ENCODE measurements at places on chromosomes 7 and 10.

GRCh38 chr7:129908181-129908580 is 44.6 kb downstream of the UBE2H start:
- no peak for DNase-seq

DNA sequence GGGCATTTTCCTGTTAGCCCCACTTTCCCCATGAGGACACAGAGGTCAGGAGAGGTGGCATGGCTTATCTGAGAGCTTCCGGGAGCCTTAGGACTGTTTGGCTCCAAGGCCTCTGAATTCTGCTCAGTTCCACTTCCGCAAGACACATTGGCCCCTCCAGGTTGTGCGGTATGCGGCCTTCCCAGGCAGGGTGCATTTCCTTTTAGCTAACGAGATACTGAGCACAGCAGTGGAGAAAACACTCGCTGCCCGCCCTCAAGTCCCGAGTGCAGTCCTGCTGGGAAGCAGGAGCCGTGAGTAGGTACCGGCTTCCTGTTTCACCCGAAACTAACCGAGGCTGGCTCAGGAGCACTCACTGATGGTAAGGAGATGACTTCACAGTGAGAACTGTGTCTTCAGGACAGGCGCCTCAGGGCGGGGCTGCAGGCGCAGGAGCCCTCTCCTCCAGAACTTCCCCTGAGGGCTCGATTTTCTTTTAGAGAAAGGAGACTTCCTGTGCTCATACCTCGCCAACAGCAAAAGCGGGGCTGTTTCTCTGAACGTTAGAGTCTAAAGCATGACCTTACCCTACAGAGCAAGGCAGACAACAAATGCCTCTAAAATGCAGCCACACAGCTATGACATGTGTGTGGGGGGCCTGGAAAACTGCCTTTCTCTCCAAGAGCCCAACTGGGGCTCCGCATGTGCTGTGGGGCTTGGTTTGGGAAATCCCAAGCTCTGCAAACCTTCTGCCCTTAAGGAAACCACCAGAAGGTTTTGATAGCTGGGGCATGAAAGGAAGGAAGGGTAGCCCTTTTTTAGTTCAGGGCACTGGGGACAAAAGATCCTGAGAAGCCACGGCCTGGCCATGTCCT is 25.9 kb downstream of the RGS10 start:
- no peak for DNase-seq

GRCh38 chr7:114293289-114294012 is 121.2 kb upstream of the FOXP2 start:
- DNase-seq, result no peak

- no peak for DNase-seq
Observed at GRCh38 chr7:24812305-24812945, 55.2 kb upstream of the GSDME start.

DNA sequence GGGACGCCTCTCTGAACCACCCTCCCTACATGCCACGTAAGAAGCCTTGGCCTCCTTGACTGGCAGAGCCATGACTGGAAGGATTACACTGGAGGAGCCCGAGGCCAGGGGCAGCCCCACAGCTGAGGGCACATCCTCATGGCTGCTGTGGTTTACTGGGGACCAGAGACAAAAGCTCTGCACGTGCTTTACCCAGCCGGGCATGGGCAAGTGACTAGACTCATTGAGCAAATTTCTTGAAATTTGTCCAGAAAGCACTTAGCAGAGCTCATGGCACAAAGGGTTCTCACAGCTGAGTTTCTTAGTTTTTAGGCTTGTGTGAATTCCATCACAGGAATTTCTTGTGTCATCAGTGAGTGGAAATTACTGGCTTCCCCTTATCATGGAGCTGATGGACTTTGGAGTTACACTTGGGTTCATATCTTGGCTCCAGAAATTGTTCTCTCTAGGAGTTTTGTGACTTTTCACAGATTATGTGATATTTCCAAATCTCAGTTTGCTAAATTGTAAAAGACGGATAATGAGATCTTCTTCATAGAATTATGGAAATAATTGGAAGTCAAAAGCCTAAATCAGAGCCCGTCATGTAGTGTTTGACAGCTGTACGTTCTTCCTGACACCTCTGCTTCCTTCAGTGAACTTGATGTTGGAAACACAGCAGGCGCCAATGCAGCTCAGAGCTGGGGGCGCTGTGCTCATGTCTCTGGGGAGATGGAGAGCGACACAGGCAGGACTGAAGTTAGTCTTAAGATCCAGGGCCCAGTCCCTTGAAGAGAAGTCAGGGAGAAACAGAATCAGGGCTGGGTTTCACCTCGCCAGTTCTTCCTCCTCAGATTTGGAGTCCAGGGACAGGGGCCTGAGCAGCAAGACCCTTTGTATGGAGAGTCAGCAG is 47.7 kb upstream of the MGAM2 start:
- no peak for DNase-seq

- DNase-seq, result no peak
Observed at GRCh38 chr10:11336722-11337162, 274.7 kb downstream of the USP6NL start.

DNA sequence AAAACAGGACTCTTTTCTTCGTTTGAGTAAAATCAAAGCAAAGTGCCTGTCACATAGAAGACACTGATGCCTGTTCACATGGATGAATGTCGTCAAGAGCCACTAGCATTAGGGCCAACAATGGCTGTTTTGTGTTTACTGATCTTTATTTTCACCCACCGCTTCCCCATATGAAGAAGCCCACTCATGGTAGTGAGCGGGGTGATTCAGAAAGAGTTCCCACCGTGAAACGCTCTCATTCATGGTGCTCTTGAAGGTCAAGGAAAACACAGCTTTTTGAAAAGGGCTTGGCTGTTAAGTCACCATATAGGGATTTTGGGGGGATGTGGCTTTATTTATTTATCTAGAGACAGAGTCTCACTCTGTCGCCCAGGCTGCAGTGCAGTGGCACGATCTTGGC is 12.5 kb downstream of the PROSER2 start:
- DNase-seq, result no peak

- no peak for DNase-seq
Observed at GRCh38 chr10:1399431-1400100, 337.8 kb downstream of the ADARB2 start.

DNA sequence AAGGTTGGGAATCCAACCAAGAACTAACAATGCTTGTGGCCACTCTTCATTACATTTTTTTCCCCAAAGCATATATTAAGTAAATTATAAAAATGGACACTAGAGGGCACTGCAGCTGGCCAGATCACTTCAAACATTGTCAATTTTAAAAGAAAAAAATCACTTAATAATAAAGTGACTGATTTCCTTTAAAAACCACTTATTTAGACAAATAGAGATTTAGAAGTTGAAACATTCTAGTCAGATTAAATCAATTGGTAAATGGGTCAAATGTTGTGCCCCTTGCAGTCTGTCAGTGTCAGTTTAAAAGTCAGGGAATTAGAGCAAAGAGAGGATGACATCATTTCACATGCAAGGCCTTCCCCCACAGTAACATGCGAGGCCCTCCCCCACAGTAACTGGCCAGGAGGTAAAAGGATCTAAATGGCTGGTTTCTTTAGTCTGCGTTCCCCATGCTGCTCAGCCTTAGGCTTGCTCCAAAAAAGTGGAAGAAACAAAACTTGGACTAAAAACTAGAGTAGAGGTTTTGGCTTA is 177.9 kb downstream of the SKAP2 start:
- DNase-seq, result no peak

GRCh38 chr10:118963933-118964332 is 65.6 kb upstream of the NANOS1 start:
- no peak for DNase-seq

- DNase-seq, result no peak
Observed at GRCh38 chr7:40526951-40527715, 392.3 kb downstream of the SUGCT start.

GRCh38 chr7:125599387-125599786 is 669.8 kb upstream of the POT1 start:
- no peak for DNase-seq

DNA sequence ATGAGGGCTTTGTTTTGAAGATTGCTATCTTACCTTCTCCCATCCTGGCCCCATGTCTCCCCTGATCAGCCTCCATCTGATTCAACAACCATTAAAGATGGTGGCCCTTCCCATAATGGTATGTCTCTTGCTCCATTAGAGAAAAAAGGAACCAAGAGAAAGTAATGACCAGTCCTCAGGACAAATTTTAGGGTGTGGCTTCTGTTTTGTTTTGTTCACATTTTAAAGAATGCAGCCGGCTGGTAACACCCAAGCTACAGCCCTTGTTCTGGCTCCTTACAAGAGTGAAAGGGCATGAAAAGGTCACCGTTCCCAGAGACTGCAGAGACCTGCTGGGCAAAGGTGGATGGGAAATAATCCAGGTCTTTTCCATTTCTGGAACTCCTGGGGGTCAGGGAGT is 287.9 kb upstream of the NEBL start:
- no peak for DNase-seq

DNA sequence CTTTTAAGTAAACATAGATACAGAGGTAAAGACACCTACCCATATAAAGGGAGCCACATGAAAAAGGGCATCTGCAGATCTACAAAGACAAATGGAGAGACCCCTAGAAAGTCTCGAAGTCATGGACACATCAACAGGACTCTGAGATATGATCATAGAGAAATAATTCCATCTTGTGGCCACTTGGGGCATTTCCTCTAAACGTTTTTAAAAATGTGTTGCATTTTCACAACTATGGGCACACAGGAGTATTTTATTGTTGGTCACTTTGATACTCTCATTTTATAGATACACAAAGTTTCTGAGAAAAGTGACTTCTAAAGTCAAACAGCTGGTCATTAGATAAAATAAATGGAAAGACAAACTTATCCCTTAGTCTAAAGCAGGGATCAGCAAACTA is 87.1 kb downstream of the CRTAC1 start:
- no peak for DNase-seq

GRCh38 chr7:105307163-105307672 is 81.5 kb downstream of the SRPK2 start:
- DNase-seq, result no peak

- no peak for DNase-seq
Observed at GRCh38 chr7:117165656-117166055, 157.2 kb downstream of the WNT2 start.

- DNase-seq, result no peak
Observed at GRCh38 chr10:116744163-116744753, 1.9 kb upstream of the HSPA12A start.

DNA sequence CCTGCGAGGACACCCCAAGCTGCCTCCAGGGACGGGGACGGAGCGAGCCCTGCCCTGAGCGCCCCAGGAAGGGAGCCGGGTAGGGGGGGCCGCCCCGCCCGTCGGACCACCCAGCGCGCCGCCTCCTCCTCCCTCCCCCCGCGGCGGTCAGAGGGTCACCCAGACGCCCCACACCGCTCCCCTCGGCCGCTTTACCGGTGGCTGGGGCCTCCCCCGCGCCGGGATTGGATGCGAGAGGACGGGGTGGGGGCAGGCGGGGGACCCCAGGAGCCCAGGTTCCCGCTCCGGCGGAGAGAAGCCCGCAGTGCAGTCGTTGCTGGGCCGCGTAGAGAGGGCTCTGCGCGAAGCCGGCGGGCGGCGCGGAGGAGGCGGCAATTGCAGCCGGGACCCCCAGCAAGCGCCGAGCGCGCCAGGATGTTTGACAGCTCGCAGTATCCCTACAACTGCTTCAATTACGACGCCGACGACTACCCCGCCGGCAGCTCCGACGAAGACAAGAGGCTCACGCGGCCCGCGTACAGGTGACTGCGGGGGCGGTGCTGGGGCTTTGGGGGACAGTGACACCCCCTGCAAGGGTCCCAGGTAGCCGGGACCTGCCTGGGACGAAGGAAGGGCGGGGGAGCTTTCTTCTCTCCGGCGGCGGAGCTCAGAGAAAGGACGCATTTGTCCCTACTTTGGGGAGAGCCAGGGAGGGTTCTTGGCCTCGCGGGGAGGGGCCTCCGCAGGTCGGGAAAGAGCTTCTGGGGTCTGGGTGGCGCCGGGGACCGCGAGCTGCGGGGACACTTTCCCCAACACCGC is at the start of gene FOXL3:
Gene FOXL3 (plus strand): TSS at position 415 of the 798 bp plus-strand sequence. CDS start 0 bp downstream, at position 415.
- no peak for DNase-seq

DNA sequence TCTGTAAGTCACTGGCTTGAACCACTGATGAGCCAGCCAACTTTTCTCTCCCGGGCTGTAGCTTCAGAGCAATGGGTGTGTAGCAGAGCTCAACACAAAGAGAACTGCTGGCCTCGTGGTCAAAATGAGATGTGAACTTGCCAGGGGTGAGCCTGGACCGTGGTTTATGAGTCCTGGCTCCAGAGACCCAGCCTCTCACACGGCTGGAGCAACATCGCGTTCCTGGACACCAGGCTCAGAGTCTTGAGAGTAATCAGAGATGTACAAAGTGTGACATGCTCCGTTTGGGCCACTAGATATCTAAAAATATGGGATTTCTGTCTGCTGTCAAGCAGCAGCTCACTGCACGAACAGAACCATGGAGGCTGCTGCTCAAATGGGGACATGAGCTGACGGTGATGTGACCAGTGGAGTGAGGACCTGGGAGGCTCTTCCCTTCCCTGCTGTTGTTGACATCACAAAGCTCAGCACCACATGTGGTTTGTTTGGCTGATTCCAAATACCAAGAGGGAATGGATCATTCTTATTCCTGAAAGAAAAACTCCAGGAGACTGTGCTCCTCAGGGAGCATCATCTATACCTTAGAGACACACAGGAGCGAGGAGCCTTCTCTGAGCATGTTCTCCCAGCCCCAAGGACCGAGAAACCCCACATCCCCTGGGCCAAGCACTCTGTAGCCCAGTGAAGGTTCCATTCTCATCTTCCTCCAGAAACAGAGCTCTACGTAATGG is 9.2 kb upstream of the SVIL start:
- no peak for DNase-seq

DNA sequence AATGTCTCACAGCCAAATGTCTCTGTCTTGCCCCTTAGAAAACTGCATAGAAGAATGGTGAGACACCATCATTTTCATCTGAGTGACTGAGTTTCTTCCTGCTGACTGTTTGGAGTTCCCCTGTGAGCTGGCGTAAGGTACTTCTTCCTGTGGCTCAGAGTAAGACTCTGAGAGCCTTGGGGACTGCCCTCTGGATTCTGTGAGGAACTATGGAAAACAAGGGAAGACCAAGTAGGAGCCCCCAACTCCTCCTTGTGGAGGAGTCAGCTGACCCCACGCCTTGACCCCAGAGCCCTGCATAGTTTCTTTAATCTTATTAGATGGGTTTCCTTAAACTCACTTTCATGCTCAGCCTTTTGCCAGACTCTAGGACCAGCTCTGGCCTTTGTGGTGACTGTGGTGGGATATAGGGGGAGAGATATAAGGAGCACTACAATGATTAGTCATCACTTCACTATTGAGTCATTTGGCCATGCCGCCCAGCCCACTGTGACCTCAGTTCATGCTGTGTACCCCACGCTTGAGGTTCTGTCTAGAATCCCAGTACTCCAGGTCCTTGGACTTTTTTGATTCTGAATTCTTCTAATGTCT is 51.8 kb upstream of the FAM133B start:
- DNase-seq, result no peak

- no peak for DNase-seq
Observed at GRCh38 chr10:60732198-60732806, 46.0 kb upstream of the CDK1 start.

DNA sequence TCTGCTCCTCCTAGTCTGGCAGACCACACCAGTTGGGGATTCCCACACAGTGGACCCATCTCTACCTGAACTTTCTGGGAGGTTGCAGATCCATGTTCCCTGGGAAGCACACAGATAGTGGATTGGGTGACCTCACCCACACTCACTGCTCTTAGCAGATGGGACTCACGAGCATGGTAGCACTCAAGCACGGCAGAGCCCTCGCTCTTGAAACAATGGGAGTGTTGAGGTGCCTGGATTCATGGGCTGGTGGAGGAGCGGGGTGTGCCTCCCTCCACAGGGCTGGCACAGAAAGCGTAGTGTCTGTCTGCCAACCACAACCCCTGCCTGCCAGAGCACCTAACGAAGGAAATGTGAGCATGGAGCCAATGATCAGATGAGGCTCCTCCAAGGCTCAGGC is 568.0 kb downstream of the POM121L12 start:
- no peak for DNase-seq

All from iPS DF 19.7 (cell line).